ENCODE measurements at places on chromosomes 11 and 22. TPM values are rescaled to one million over a fixed set of nuclear protein-coding genes. Genes with fewer than 3 reads are reported as not detected.

DNA sequence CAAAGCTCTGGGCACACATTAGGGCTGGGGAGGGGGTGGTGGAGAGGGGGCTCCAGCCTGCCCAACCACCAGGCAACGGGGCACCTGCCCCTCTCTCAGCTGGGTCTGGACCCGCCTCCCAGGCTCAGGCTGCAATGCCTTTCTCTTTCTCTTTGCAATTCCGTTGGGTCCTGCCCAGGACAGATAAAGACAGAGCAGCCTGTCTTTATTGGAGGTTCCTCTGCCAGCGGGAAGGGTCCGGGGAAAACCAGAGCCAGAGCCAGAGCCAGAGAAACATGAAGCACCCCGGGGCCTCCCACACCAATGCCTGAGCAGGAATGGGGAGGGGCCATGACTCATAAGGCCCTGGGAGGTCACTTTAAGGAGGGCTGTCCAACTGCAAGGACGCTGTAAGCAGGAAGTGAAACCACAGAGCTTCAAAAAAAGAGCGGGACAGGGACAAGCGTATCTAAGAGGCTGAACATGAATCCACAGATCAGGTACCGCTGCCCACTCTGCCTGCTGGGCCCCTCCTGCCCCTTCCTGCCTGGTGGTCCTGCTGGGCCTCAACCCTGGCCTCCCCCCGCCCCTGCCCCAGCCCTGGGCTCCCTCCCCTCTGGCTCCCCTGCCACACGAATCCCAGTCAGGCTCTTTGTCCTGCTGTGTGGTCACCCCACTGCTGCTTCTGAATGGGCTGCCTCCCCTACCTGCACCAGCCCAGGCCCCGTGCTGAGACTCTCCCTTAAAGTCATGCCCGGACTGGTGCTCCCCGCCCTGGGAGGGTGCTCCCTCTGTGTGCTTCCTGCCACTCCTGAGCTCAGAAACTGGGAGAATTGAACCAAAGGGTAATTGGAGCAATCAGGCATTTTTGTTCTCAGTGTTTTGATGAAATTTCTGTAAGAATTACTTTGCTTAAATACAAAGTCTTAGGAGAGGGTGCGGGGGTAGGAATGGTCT, at the start of gene APOBEC3B:
Gene APOBEC3B, plus strand, starts transcription at position 356 of the 936 bp plus-strand sequence. Its CDS starts 107 bp downstream, at position 463.
- DNase-seq: peak; percentile 66

DNA sequence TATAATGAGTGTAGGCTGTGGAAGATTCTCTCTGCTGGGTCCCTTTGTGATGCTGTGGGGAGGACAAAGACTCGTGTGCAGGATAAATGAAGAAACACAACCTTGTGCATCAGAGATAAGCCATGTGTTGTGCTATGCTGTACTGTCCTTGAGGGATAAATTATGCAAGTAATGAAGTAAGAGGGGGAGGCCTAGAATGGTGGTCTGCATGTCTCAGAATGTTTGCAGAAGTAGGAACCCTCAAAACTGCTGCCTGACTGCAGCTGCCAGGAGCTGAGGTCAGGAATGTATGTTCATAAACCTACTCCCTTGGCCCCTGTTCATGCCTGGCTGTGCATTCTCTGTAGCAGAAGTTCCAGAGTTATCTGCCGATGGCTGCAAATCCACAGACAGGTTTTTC, 4.6 kb upstream of the SMCO4 start:
- no peak for DNase-seq

GRCh38 chr11:72298931-72299330, 55.0 kb upstream of the PHOX2A start:
- no peak for DNase-seq

DNA sequence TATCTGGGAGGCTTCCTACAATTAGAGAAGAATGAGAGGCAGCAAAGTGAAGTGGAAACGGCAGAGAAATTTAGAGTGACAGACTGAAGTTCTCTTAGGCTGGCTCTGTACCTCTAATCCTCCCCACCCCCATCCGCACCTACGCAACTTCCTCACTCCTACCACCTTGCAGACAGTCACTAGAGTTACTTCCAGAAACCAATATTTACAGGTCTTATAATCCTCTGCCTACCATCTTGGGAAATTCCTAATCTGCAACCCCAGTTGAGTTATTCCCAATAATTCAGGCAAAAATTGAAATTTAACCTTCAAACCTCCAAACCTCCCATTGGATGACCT, 71.7 kb downstream of the PAK1 start:
- no peak for DNase-seq

DNA sequence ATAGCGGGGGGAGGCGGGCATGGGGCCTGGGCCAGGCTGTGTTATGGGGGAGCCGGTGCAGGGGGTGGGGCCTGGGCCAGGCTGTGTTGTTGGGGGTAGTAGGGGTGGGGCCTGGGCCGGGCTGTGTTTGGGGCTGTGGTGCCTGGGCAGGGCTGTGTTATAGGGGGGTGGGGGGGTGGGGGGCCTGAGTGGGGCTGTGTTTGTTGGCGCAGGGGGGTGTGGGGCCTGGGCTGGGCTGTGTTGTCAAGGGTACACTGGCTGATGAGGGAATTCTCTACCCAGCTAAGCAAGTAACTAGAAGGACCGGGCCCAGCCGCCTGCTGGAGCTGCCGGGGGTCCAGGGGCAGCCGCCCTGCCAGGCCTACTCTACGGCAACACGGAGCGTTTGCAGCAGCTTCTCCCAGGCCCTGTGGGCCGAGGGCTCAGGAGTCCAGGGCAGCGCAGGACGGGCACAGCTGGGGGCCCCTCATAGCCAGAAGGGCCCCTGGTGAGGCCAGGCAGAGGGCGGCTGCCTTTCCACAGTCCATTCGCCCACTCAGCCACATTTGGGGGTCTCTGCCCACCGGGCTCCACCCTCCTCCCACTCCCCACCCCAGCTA, 10.1 kb upstream of the PIM3 start:
- DNase-seq: no peak

GRCh38 chr11:2666401-2666741, 33.4 kb downstream of the KCNQ1OT1 start:
- DNase-seq: no peak

DNA sequence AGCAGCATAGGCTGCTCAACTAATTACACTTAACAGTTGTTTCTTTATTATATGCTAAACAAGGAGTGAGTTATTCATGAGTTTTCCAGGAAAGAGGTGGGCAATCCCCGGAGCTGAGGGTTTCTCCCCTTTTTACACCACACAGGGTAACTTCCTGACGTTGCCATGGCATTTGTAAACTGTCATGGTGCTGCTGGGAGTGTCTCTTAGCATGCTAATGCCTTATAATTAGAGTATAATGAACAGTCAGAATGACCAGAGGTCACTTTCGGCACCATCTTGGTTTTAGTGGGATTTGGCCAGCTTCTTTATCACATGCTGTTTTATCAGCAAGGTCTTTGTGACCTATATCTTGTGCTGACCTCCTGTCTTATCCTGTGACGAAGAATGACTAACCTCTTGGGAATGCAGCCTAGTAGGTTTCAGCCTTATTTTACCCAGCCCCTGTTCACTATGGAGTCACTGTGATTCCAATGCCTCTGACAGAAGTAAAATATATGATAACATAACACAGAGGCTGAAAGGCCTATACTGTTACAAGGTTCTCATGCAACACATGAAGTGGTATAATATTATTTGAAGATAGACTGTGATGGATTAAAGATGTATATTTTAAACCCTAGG, 41.3 kb upstream of the RDX start:
- no peak for DNase-seq

- DNase-seq: no peak
These were observed 185.6 kb upstream of the MTMR2 start for GRCh38 chr11:96109331-96110030.

DNA sequence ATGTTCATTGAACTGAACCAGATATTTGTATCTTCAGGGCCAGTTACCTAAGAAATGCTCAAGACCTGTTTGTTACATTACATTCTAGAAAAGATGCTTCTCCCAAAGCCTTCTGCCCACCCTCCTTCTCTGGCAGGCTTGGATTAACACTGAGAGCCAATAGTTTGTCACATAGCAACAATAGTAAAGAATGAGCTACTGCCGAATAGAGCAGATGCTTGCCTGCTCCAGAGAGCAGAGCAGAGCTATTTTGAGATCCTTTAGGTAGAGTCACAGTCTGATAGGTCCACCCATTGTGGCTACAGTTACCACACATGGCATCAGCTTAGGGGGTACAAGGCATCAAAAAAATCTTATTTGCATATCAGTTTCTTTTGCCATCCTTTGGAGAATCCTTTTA, 13.5 kb upstream of the EP300 start:
- DNase-seq: no peak

GRCh38 chr11:99937330-99937729, 749.8 kb upstream of the ARHGAP42 start:
- no peak for DNase-seq

DNA sequence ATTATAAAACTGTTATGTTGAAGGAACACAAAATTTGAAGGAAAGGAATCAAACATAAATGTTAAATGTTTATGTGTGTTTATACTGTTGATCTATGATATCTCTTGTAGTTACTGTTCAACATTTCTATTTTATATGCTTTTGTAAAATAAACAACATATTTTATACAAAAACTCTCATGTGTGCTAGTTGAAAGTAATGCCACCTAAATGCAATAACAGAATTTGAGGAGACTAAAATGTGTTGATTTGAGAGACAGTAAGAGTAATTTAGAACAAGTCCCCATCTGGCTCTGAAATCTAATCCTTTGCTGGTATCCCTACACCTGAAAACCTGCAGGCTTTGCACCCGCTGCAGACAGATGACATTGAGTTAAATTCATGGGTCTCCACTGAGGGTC, 95.7 kb upstream of the TOP3B start:
- no peak for DNase-seq

DNA sequence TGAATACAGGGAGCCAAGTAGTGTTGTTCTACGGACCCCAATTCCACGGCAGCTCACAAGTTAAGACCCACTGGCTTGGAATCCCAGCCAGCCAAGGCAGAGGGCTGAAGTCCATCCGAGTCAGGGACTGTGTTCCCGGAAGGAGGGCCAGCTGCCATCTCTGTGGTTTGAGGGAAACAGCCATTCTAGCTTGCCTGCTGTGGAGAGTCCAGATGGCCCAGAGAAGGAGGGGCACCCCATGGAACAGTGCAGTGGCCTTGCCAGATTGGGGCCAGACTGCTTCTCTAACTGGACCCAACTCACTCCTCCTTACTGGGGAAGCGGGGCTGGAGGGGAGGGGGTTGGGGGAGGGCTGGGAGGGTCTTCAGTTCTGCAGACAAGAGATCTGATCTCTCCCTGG, 156.4 kb downstream of the FAM181B start:
- DNase-seq: no peak

DNA sequence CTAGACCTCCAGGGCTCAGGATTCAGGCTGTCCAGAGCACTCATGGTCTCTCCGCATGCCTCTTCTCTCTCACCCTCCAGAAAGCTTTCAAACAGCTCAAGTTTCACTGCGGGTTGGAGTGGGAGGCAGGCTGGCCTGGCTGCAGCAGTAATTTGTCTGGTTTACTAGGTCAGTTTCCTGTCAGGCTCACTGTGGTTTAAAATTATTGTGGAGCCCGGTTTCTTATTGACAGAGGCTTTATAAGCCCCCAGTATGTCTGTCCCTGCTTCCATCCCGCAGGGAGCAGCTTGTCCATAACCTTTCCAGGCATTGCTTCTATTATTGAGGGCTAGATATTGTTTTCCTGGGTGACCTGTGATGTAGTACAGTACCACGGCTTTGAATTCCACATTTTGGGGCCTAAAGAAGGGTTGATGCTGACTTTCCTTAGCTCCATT, 235.3 kb upstream of the SORL1-AS1 start:
- no peak for DNase-seq

- DNase-seq: no peak
These were observed 9.0 kb downstream of the SYT12 start for GRCh38 chr11:67031791-67032561.

DNA sequence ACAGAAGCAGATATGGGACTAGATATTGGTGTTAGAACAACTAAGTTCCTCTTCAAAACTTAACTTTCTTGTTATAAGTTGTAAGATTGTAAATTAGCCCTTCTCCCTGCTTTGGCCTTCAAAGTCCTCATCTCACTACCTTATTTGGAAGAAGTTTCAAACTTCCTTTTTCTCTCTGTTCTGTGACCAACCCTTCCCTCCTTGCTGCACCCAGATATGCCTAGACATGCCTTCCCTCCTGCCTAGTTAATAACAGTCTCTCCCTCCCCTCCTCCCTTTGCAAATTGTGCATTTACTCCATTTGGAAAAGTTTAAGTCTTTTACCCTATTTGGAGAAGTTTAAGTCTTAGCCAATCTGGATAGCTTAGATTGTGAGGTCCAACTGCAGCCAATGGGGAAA, 4.9 kb downstream of the OR52K2 start:
- no peak for DNase-seq

DDX6 gene
- total RNA-seq: 126 TPM

C22orf42 gene
- not detected for total RNA-seq

CSNK2A3 gene
- 1.1 TPM for total RNA-seq

OR51G1 gene
- not detected for total RNA-seq

ARRB1 gene
- 26.5 TPM for total RNA-seq

Measured in left ventricle myocardium superior (tissue), 1 donor.